ENCODE measurements at places on chromosomes 6 and 20. TPM values are rescaled to one million over a fixed set of nuclear protein-coding genes. Genes with fewer than 3 reads are reported as not detected.

CPXM1 gene
- total RNA-seq: 10.6 TPM

- H3K27ac ChIP-seq: no peak overlapping the region
- no peak for DNase-seq
- H3K4me3 ChIP-seq: no peak overlapping the region
- H3K27me3 ChIP-seq: peaks cover 3% of the 10 kb centered on the region
These were observed 83.9 kb upstream of the AFDN start for GRCh38 chr6:167742719-167743303.

GRCh38 chr20:14879020-14879697 lies 541.7 kb upstream of the FLRT3 start:
- H3K4me1 ChIP-seq: no peaks in the 10 kb centered on the region
- H3K4me3 ChIP-seq: no peak overlapping the region
- H3K27ac ChIP-seq: peak overlapping the region; percentile 35
- peak; percentile 77 for DNase-seq
- H3K36me3 ChIP-seq: no peaks in the 10 kb centered on the region

GRCh38 chr20:58838174-58838573 lies 12.5 kb downstream of the GNAS-AS1 start:
- no peak overlapping the region for H3K4me3 ChIP-seq
- H3K27ac ChIP-seq: no peak overlapping the region
- peaks cover 3% of the 10 kb centered on the region for H3K4me1 ChIP-seq
- H3K27me3 ChIP-seq: peaks cover 37% of the 10 kb centered on the region
- H3K36me3 ChIP-seq: no peaks in the 10 kb centered on the region
- no peak for DNase-seq

HLA-DQA2 gene
- not detected for total RNA-seq

GRCh38 chr6:130743175-130743574 lies 84.0 kb upstream of the SMLR1 start:
- no peaks in the 10 kb centered on the region for H3K27me3 ChIP-seq
- no peaks in the 10 kb centered on the region for H3K36me3 ChIP-seq
- DNase-seq: no peak
- no peak overlapping the region for H3K27ac ChIP-seq
- no peak overlapping the region for H3K4me3 ChIP-seq
- peaks cover 4% of the 10 kb centered on the region for H3K4me1 ChIP-seq

DNA sequence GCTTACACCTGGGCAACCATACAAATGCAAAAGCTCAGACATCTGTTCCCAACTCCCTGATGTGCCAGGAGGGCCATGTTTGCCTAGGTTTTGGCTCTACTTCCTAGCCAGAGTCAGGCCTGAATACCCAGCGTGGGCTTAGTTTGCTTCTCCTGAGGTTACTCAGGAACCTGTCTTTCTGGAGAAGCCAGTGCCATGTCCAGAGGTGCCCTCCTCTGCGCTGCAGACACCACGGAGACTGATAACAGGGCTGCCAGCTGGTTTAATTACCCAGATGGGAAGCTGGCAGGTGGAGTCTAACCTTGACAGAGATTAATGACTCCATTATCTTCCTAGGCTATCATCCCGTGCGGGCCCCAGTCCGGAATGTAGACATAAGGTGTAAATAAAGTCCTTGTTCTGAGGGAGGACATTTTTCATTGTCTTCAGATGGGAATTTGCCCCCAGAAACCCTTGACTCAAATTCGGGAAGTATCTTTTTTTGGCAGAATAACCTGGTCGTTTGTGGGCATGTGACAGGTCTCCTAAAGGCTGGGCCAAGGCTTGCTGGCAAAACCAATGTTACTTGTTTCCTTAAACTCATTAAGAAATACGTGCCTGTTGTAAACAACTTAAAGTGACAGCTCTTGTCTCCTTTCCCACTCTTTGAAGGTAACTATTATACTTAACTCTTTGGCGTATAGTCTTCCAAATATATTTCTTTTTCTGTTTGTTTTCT lies 29.2 kb upstream of the ZNFX1 start:
- no peaks in the 10 kb centered on the region for H3K4me1 ChIP-seq
- H3K4me3 ChIP-seq: no peak overlapping the region
- H3K27me3 ChIP-seq: no peaks in the 10 kb centered on the region
- no peaks in the 10 kb centered on the region for H3K36me3 ChIP-seq
- no peak for DNase-seq

BHLHE23 gene
- total RNA-seq: not detected

PNPLA1 gene
- total RNA-seq: not detected

- H3K36me3 ChIP-seq: no peaks in the 10 kb centered on the region
- H3K4me1 ChIP-seq: no peaks in the 10 kb centered on the region
- no peak overlapping the region for H3K27ac ChIP-seq
- DNase-seq: no peak
- H3K27me3 ChIP-seq: no peaks in the 10 kb centered on the region
- no peak overlapping the region for H3K4me3 ChIP-seq
These were observed 764.6 kb downstream of the TBC1D32 start for GRCh38 chr6:120569714-120570113.

GRCh38 chr6:34231566-34232336 lies 4.9 kb upstream of the HMGA1 start:
- H3K4me1 ChIP-seq: peaks cover 22% of the 10 kb centered on the region
- no peak overlapping the region for H3K4me3 ChIP-seq
- H3K36me3 ChIP-seq: no peaks in the 10 kb centered on the region
- no peak overlapping the region for H3K27ac ChIP-seq
- DNase-seq: no peak

DNA sequence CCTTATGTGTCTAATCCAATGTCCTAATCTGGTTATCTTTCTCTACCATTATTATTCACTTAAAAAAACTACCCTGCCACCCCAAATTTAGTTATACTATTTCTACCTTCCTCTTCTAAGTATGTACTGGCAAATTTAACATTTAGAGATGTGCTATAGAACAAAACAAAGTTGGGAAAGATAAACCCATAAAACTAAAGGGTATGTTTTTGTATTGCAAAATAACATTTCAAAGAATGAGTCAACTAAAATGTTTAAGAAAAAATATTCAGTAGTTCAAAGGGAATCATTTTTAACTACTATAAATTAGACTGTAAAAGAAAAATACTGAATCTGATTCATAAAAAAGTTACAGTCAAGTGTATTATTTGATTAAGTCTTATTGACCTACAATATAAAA lies 103.0 kb downstream of the LMBRD1 start:
- DNase-seq: no peak
- H3K4me3 ChIP-seq: no peak overlapping the region
- H3K4me1 ChIP-seq: no peaks in the 10 kb centered on the region
- no peaks in the 10 kb centered on the region for H3K27me3 ChIP-seq
- no peak overlapping the region for H3K27ac ChIP-seq

GRCh38 chr20:24998631-24999445 lies 6.3 kb upstream of the APMAP start:
- DNase-seq: no peak
- H3K27me3 ChIP-seq: peaks cover 15% of the 10 kb centered on the region
- no peak overlapping the region for H3K4me3 ChIP-seq

DNA sequence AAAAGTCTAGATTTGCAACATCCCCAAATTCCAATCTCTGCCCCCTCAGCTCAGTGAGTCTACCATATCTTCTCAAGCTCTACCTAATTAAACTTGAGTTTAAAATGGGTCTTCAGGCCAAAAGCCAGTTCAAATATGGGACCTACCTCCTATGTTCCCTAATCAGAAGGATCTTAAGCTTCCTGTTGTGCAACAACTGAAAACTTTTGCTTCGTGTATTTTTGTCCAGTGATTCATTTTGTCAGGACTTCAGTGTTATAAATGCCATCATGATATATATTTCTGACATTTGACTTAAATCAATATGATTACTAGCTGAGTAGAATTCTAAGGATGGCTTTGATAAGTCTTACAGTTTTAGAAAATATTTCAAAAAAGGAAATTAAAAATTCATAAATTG lies 622.6 kb upstream of the PTCHD4 start:
- peaks cover 4% of the 10 kb centered on the region for H3K4me1 ChIP-seq
- no peak for DNase-seq
- no peak overlapping the region for H3K4me3 ChIP-seq
- no peaks in the 10 kb centered on the region for H3K27me3 ChIP-seq
- no peak overlapping the region for H3K27ac ChIP-seq

DNA sequence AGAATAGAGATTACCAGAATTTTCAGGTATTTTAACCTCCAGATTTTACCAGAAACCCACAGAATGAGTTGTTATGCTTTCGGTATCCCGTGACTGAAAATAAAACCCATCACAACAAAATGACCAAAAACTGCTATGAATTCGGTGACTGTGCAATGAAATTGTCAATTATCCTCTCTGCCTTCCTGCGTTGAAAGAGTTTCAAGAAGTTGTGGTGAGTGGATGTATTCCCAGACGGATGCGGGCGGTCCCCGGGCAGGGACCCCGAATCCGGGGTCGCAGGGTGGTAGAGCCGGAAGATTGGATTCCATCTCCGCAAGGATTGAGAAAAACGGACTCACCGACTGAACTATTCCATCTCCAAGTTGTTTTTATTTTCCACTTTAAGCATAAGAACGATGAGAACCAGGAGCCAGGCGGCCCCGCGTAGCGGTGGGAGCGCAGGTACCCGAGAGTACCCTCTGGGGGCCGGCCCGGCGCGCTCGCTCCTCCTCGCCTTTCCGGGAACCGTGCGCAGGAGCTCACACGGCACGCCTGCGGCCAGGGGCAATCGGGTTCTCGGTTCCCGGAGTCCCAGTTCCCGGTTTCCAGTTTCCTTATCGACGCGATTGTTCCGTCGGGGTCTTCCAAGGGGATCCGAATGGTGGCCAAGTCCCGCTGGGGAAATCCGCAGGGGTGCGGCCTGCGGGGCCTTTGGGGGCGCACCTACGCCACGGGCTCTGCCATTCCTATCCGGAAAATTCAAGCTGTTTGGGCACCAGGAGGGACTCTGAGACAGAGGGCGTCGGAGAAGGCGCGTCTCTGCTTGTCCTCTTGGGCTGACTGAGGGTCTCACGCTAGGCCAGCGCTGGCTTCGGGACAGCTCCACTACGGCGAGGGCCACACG lies 104.9 kb upstream of the PRDM1 start:
- H3K4me1 ChIP-seq: peaks cover 12% of the 10 kb centered on the region
- no peak for DNase-seq
- H3K27ac ChIP-seq: no peak overlapping the region
- no peaks in the 10 kb centered on the region for H3K36me3 ChIP-seq
- H3K4me3 ChIP-seq: peak overlapping the region; percentile 58

OSTM1 gene
- total RNA-seq: 72.8 TPM

- no peak for DNase-seq
- H3K4me1 ChIP-seq: peaks cover 5% of the 10 kb centered on the region
- H3K27me3 ChIP-seq: peaks cover 7% of the 10 kb centered on the region
- H3K4me3 ChIP-seq: no peak overlapping the region
- no peaks in the 10 kb centered on the region for H3K36me3 ChIP-seq
These were observed 4.4 kb downstream of the CAPN11 start for GRCh38 chr6:44162876-44163625.

DNA sequence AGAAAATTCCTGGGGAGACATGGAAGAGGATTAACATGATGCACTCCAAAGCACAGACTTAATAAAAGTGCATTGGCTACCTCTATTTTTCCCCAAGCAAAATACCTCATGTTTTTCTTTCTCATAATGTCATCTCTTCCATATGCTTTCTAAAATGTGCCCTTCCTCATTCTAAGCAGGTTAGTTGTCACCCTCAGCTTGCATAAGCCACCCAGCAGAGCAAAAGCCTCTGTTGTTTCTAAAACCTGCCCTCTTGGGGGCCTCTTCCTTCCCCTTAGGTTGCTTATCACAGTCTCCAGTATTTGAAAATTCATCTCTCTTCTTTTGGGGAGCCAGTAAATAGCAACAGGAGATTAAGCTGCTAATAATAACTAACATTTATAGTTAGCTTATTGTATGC lies 183.6 kb upstream of the FLRT3 start:
- no peak for DNase-seq
- no peak overlapping the region for H3K4me3 ChIP-seq
- no peaks in the 10 kb centered on the region for H3K27me3 ChIP-seq
- no peaks in the 10 kb centered on the region for H3K36me3 ChIP-seq
- H3K4me1 ChIP-seq: no peaks in the 10 kb centered on the region

RGS17 gene
- total RNA-seq: 3.7 TPM

DNA sequence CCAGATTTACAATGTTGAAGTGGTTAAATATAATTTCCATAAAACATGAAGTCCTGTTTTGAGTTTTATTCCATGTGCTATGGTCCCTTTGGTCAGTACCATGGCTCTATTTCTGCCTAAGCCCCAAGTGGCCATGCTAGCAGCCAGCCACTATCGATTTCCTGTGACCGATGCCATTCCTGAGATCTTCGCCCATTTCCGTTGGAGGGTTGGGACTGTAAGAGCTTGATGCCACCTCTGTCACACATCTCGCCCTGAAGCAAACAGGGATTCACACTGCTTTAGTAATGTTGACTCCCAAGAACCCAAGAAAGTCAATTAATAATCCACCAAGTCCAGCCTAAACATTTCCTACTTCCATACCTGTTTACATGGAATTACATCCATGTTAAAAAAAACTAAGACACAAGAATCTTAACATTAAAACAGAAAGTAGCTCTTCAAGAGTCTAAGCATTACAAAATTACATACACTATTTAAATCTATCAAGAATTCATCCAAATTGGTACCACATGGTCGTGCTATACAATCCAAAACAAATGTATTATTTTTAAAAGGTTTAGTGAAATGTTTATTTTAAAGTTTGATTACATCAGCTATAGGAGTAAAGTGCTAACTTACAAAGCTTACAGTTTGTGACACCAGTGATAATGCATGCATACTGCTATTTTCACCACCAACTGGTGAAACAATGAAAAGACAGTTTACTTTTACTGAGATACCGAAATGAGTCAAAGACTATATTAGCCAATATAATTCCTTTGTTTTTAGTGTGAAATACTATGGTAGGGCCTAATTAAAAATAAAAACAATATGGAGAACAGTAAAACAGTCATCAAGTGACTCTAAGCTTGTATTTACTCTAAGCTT lies 2.5 kb downstream of the RBM39 start:
- peak; percentile 21 for DNase-seq
- peaks cover 29% of the 10 kb centered on the region for H3K4me1 ChIP-seq
- H3K4me3 ChIP-seq: peak overlapping the region; percentile 100
- H3K27me3 ChIP-seq: no peaks in the 10 kb centered on the region
- H3K36me3 ChIP-seq: peaks cover 46% of the 10 kb centered on the region

DNA sequence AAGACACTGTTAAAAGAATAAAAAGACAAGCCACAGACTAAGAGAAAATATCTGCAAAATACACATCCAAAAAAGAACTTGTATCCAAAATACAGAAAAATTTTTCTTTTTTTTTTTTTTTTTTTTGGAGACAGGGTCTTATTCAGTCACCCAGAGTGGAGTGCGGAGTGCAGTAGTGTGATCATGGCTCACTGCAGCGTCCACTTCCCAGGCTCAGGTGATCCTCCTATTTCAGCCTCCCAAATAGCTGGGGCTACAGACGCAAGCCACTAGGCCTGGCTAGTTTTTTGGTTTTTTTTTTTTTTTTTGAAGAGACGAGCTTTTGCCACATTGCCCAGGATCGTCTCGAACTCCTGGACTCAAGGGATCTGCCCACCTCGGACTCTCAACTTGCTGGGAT lies 3.1 kb downstream of the ZUP1 start:
- no peaks in the 10 kb centered on the region for H3K27me3 ChIP-seq
- peaks cover 4% of the 10 kb centered on the region for H3K4me1 ChIP-seq
- H3K27ac ChIP-seq: no peak overlapping the region
- no peak for DNase-seq
- no peak overlapping the region for H3K4me3 ChIP-seq

DNA sequence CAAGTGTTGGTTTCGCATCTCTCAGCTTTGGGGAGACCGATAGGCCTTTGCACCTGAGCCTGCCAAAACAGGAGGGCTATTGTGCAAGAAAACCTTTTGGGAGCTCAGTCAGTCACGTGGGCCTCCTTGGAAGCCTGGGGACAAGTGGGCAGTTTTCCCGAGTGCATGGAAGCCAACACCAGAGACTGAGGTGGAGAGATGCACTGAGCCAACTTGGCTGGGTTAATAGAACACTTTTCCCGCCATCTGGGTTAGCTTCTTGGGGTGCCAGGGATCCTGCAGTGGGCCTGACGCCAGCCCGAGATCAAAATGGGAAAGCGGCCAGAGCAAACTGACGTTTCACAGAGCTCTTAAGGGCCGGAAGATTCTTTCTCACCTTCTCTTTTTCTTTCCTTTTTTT lies 2.8 kb upstream of the OOEP start:
- H3K4me1 ChIP-seq: no peaks in the 10 kb centered on the region
- H3K4me3 ChIP-seq: no peak overlapping the region
- H3K36me3 ChIP-seq: no peaks in the 10 kb centered on the region

All from astrocyte (in vitro differentiated cells and primary cell).